ENCODE measurements at places on chromosomes 5 and 9.
A peak's percentile ranks its signal among the peaks of the same experiment; 100 is the strongest.

DNA sequence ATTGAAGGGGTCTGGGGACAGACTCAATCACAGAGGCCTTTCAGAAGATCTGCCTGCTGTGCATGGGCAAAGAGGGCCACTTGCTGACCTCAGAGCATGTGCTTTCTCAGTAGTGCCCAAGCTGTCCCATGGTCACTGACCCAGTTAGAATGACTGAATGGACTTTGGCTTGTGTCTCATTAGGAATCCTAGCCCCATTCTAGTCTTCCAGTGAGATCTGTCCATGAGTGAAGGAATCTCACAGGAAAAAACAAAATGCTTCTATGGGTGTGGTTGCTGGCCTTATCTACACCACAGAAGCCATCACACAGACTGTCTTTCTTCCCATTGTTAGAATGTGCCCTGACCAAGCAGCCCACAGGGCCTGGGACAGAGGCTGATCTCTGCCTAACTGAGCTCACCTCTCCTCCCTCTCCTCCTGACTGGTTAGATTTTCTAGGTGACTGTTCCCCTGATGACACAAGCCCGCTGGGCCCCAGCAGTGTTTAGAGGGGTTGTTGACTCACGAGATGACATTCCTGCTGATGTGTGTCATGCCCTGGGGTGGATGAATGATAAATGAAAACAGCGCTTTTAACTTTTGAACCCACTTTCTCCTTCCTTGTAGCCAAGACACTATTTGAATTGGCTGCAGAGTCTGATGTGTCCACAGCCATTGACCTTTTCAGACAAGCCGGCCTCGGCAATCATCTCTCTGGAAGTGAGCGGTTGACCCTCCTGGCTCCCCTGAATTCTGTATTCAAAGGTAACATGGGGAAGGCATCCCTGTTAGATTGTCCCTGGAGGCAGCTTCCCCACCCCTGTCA lies 24.8 kb downstream of the TGFBI start:
- DNase-seq, result no peak

DNA sequence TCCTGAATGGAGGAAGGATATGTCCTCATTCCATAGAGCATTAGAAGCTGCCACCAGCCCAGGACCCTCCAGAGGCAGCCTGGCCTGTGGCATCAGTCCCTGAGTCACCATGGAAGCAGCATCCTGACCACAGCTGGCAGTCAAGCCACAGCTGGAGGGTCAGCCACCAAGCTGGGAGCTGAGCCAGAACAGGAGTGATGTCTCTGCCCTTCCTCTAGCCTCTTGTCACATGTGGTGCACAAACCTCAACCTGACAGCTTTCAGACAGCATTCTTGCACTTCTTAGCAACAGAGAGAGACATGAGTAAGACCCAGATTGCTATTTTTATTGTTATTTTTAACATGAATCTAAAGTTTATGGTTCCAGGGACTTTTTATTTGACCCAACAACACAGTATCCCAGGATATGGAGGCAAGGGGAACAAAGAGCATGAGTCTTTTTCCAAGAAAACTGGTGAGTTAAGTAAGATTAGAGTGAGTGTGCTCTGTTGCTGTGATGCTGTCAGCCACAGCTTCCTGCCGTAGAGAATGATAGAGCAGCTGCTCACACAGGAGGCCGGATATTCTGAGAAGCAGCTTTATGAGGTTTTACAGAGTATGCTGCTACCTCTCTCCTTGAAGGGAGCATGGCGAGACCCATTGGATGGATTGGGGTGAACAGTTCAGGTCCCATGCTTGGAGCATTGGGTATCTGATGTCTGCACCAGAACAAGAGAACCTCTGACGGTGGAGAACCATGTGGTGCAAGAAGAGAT lies 13.0 kb upstream of the CYFIP2 start:
- no peak for DNase-seq

DNA sequence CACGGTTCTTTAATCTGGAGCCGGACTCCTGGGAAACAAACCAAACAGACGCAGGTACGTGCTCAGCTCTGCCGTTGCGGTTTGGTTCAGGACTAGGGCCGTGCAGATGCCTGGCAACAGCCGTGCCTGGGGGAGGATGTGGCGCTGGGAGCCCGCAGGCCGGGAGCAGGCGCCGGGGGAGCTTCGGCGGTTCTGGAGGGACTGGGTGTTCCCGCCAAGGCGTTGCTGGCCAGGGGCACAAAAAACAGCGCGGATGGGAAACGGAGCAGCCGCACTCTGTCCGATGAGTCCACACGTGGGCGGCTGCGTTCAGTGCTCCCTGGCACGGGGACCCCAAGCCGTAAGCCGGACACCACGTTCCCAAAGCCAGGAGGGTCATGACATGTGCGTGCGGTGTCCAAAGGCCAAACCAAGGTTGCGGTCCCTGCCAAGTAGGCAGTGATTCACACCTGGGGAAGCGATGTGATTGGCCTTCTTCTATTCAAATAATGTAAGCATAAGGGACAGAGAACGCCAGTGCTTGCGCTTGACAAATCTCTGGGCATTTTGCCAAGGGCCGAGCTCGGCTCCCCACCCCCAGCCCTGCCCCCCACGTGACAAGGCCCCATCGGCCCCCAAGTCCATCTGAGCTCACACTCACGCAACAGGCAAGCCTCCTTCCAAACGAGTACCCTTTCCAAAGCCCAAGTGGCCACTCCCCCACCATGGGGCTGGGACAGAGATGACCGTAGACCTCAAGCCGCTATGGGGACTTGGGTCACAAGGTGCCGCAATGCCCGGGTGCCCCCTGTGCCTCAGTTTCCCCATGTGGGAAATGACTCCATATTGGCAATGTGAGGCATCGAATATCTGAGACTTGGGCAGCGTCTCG lies 49.7 kb upstream of the NKD2 start:
- no peak for DNase-seq

DNA sequence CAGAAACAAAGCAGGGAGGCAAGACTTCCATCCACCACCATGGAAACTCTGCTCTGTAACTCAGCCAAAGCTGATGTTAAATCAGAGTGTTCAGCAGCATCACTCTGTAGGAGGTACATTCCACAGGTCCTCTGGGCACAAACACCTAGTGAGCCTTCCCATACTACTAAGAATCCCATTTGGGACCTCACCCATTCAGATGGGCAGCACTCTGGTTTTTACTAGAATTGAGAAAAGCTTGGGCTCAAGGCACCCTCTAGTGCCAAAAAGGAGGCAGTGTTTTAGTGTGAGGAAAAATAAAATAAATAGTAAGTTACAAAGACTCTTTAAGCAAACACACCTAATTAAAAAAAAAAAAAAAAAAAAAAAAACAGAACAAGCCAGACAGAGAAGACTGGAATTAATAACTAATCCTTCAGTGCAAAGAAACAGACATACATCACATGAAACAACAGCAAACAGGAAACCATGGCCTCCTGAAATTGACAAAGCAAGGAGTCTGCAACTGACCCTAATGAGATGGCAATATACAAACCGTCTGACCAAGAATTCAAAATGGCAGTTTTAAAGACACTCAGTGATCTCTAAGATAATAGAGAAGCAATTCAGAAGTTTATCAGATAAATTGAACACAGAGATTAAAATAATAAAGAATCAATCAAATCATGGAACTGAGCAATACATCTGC lies 159.5 kb downstream of the GNA14 start:
- DNase-seq, result peak; percentile 32

DNA sequence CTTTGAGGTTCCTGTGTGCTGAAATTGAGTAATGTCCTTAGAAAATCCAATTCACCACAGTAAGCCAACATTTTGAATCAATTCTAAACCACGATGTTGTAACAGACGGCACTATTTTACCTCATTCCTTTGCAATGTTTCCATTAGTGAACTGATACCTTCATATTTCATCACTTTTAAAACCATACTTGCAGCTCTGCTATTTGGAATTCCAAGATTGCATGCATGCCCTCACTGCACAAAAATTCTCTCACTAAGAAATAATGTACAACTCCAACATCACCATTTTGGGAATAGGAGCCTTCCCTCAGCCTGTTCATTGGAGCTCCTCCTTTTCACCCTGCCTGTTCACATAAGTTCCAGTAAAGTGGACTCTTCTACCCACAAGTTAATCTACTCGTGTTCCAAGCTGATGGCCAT lies 74.8 kb upstream of the TGFBR1 start:
- no peak for DNase-seq

DNA sequence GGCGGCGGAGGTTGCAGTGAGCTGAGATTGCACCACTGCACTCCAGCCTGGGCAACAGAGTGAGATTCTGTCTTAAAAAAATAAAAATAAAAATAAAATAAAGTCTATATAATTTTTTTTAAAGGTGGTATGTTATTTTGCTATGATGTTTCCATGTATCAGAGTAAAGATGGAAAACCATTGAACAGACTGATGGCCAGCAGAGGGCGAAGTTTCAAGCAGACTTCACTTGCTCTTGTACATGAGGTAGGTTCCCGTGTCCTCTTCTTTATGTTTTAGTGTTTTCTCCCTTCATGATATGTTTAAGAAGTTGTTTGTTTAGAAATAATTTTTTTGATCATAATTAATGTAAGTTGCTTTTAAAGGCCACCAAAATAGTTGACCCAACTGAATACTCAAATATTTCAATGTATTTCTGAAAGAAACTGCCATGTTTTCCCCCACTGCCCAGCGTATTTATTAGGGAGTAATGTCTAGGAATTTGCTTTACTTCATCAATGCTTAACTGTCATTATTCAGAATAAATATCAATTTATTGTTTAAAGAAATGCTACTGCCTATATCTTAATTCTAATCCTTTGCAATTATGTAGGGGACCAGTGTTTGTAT lies 146.4 kb downstream of the HACD4 start:
- peak; percentile 6 for DNase-seq
